ENCODE measurements at places on chromosomes 7 and 10.
A peak's percentile ranks its signal among the peaks of the same experiment; 100 is the strongest.

- H3K27ac ChIP-seq: no peak overlapping the region
- H3K4me1 ChIP-seq: peaks cover 2% of the 10 kb centered on the region
- H3K36me3 ChIP-seq: no peaks in the 10 kb centered on the region
Observed at GRCh38 chr10:98320486-98321185, 52.6 kb upstream of the LOXL4 start.

DNA sequence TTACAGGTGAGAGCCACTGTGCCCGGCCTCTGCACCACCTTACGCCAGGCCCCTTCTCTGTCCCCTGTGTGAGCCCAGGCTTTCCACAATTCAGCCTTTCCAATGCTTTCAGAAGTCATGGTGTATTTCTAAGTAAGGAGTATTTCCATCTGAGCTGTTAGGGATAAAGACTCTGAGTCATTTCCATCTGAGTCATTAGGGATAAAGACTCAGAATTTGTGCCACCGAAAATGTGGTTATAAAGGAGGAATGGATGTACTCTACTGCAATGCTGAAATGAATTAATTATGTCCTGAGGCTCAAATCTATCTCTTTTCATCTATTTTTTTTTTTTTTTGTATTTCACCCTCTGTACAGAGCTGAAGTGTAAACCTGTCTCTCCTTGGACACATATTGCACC, 84.0 kb downstream of the GATA3 start:
- H3K36me3 ChIP-seq: no peaks in the 10 kb centered on the region
- no peak overlapping the region for H3K4me3 ChIP-seq
- H3K4me1 ChIP-seq: no peaks in the 10 kb centered on the region
- no peak for DNase-seq
- no peaks in the 10 kb centered on the region for H3K27me3 ChIP-seq

DNA sequence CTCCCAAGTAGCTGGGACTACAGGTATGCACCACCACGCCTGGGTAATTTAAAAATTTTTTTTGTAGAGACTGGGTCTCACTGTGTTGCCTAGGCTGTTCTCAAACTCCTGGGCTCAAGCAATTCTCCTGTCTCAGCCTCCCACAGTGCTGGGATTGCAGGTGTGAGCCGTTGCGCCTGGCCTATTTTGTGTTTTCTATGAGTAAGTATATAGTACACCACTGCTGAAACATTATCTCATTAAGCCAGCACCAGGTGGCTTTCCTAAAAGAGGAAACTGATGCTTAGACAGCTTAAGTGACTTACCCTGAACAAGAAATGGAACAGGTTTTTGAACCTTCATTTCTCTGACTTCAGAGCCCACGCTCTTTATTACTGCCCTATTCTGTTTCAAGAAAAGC, 7.8 kb upstream of the PTPN12 start:
- no peaks in the 10 kb centered on the region for H3K4me1 ChIP-seq
- no peak for DNase-seq
- no peaks in the 10 kb centered on the region for H3K36me3 ChIP-seq
- H3K4me3 ChIP-seq: no peak overlapping the region
- H3K27ac ChIP-seq: no peak overlapping the region

- no peaks in the 10 kb centered on the region for H3K27me3 ChIP-seq
- H3K27ac ChIP-seq: no peak overlapping the region
- H3K4me3 ChIP-seq: no peak overlapping the region
- DNase-seq: no peak
- 0 out of 2 replicates have a peak, but pooled peaks cover 2% of the 10 kb centered on the region for H3K4me1 ChIP-seq
- no peaks in the 10 kb centered on the region for H3K36me3 ChIP-seq
Observed at GRCh38 chr10:6716516-6716915, 136.4 kb upstream of the PRKCQ start.

DNA sequence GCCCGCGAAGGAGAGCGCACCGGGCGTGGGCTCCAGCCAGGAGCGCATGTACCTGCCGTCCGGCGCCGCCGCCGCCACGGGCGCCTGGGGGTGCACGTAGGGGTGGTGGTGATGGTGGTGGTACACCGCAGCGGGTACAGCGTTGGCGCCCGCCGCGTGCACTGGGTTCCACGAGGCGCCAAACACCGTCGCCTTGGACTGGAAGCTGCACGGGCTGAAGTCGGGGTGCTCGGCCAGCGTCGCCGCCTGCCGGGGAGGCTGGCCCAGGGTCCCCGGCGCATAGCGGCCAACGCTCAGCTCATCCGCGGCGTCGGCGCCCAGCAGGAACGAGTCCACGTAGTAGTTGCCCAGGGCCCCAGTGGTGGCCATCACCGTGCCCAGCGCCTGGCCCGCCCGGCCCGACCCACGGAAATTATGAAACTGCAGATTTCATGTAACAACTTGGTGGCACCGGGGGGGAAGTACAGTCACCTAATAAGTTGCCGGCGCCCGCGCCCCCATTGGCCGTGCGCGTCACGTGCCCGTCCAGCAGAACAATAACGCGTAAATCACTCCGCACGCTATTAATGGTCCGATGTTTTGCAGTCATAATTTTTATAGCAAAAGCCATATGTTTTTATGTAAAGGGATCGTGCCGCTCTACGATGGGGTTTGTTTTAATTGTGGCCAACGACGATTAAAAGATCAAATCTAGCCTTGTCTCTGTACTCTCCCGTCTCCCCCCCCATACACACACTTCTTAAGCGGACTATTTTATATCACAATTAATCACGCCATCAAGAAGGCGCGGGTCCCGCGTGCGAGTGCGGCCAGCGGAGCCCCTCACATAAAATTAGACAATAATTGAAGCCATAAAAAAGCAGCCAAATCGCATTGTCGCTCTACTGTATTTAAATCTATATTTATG, at the start of gene HOXA9:
Gene HOXA9, minus strand, starts transcription at position 449 of the 907 bp plus-strand sequence. Its CDS starts 80 bp downstream, at position 369.
- no peaks in the 10 kb centered on the region for H3K4me1 ChIP-seq
- no peak within 1 kb of the TSS for H3K27ac ChIP-seq
- H3K27me3 ChIP-seq: peaks cover 95% of the 10 kb centered on the region
- no peak for DNase-seq

DNA sequence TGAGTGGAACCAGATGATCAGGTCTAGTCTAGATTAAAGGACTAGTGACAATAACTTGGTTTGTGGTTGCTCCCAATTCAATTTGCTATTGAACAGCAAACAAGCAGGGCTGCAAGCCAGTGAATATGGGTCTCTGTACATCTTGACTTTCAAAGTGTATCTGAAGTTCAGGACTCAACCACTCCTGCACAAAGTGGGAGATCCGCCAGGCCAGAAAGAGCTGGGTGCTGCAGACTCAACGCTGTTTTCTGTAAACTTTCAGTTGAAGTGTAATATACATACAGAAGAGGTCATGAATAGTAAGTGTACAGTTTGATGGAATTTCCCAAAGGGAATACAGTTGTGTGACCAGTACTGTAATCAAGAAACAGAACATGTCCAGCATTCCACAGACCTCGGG, 416.6 kb downstream of the RPS24 start:
- no peak overlapping the region for H3K27ac ChIP-seq
- H3K4me1 ChIP-seq: no peaks in the 10 kb centered on the region
- DNase-seq: no peak

DNA sequence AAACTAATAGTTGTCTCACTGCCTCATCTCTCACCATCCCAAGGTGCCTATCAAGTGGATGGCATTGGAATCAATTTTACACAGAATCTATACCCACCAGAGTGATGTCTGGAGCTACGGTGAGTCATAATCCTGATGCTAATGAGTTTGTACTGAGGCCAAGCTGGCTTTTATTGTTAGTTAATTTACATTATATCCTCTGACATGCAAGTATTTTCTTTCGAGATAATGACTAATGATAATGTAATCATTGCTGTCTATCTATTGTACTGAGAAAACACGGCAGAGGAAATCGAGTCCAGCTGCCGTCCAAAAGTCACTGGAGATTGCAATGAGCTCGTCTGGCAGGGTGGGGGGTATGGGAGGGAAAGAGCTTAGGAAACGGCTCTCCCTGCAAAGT, 172.4 kb upstream of the LANCL2 start:
- no peaks in the 10 kb centered on the region for H3K27me3 ChIP-seq
- H3K4me3 ChIP-seq: no peak overlapping the region
- peaks cover 15% of the 10 kb centered on the region for H3K4me1 ChIP-seq
- no peak overlapping the region for H3K27ac ChIP-seq

- H3K4me1 ChIP-seq: no peaks in the 10 kb centered on the region
- no peak overlapping the region for H3K27ac ChIP-seq
- peaks cover 17% of the 10 kb centered on the region for H3K36me3 ChIP-seq
- H3K27me3 ChIP-seq: no peaks in the 10 kb centered on the region
Observed at GRCh38 chr7:585873-586272, 66.2 kb upstream of the PDGFA start.

GRCh38 chr7:41047789-41048191, 655.1 kb downstream of the INHBA start:
- H3K36me3 ChIP-seq: no peaks in the 10 kb centered on the region
- H3K4me3 ChIP-seq: no peak overlapping the region

DNA sequence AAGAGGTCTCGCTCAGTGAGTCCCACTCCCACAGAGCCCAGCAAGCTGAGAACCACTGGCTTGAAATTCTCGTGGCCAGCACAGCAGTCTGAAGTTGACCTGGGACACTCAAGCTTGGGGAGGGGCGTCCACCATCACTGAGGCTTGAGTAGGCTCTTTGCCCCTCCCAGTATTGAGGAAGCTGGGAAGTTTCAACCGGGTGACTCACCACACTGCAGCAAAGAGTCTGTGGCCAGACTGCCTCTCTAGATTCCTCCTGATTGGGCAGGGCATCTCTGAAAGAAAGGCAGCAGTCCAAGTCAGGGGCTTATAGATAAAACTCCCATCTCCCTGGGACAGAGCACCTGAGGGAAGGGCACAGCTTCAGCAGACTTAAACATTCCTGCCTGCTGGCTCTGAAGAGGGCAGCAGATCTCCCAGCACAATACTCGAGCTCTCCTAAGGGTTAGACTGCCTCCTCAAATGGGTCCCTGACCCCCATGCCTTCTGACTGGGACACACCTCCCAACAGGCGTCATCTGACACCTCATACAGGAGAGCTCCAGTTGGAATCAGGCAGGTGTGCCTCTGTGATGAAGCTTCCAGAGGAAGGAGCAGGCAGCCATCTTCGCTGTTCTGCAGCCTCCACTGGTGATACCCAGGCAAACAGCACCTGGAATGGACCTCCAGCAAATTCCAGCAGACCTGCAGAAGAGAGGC, 970.9 kb upstream of the LRRN3 start:
- no peaks in the 10 kb centered on the region for H3K27me3 ChIP-seq
- no peak for DNase-seq
- H3K4me1 ChIP-seq: 0 out of 2 replicates have a peak, but pooled peaks cover 2% of the 10 kb centered on the region
- no peak overlapping the region for H3K4me3 ChIP-seq
- no peaks in the 10 kb centered on the region for H3K36me3 ChIP-seq

DNA sequence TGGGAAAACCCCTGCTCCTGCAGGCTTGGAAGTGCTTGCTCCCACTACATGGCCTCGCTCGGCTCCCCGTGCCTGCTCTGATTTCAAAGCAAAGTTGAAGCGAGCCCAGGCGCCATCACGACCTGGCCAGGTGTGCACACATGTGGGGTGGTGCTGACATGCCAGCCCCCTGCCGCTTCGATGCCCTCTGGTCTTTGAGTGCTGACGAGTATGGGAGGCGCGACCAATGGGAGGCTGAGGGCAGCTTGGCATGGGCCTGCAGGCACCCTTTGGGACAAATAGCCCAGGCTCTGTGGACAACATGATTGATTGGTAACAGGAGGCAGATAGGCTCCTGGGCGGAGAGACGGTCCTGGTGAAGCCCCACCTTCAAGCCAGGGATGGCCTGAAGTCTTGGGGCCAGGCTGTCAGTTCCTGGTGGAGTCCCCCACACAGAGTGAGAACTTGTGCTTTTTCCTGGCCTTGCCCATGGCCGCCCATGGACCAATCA, 252.4 kb upstream of the SEMA3A start:
- no peaks in the 10 kb centered on the region for H3K4me1 ChIP-seq
- H3K27ac ChIP-seq: no peak overlapping the region
- no peak overlapping the region for H3K4me3 ChIP-seq
- no peaks in the 10 kb centered on the region for H3K36me3 ChIP-seq

DNA sequence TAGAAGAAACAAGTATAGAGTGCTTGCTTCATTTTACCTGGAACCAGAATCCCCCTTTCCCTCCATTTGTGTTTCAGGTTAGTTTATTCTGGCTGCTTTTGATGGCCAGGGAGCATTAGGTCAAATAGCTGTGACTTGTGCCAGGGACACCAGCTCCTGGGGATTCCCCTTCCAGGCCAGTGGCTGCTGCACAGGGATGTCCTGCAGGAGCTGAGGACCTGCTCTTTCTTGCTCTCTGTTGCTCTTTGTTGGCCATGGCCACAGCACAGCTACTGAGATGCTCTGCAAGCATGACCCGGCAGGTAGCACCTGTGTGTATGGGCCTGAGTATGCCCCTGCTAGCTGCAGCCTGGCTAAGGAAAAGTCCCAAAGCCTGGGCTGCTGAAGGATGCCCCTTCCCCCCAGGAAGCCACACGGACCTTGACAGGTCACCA, 208.9 kb downstream of the EBF3 start:
- H3K27me3 ChIP-seq: no peaks in the 10 kb centered on the region
- no peak for DNase-seq
- no peak overlapping the region for H3K27ac ChIP-seq
- no peaks in the 10 kb centered on the region for H3K4me1 ChIP-seq
- no peaks in the 10 kb centered on the region for H3K36me3 ChIP-seq
- H3K4me3 ChIP-seq: no peak overlapping the region

GRCh38 chr7:43769281-43769680, 10.8 kb downstream of the BLVRA start:
- H3K4me3 ChIP-seq: no peak overlapping the region
- no peaks in the 10 kb centered on the region for H3K27me3 ChIP-seq
- H3K27ac ChIP-seq: no peak overlapping the region
- no peaks in the 10 kb centered on the region for H3K36me3 ChIP-seq

DNA sequence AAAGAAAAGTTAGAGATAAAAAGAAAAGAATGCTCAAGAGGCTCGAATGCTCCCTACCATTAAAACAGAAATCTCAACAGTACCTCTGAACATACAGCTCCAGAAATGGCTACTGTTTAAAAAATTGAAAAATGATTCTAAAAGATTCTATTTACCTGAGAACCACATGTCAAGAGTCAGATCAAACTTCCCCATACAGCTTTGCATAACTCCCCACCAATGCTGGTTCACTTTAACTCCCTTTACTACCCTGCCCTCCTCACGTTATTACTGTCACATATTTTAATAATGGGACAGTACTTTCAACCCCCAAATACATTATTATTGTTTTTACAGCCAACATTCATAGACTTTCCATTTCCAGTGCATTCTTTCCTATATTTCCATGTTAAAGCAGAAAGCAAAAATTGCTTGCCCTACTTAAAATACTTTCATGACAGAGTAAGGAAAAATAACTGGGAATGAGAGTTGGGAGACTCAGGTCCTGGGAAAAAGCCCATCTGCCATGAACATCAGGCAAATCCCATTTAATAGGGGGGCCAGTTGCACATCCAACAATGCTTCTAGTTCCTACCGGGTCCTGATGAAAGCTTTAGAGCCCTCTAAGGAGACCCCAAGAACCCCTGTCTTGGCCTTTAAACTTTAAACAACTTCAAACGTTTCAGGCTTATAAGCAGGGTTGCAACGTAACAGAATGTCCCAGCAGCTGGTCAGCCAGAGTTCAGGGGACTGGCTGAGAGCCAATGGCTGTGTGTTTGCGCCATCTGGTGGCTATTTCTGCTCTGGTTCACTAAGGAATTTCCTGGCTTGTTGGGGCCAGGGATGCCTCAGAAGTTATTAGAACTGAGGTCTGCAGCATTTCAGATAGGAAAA, 247.4 kb downstream of the ELMO1 start:
- H3K4me3 ChIP-seq: no peak overlapping the region
- DNase-seq: peak; percentile 78
- no peaks in the 10 kb centered on the region for H3K27me3 ChIP-seq
- no peaks in the 10 kb centered on the region for H3K36me3 ChIP-seq
- no peaks in the 10 kb centered on the region for H3K4me1 ChIP-seq

GRCh38 chr7:128783143-128783861, 7.7 kb upstream of the OPN1SW start:
- H3K36me3 ChIP-seq: no peaks in the 10 kb centered on the region
- H3K27me3 ChIP-seq: no peaks in the 10 kb centered on the region
- DNase-seq: peak; percentile 83

GRCh38 chr7:106356-106755, 86.0 kb upstream of the FAM20C start:
- no peak overlapping the region for H3K27ac ChIP-seq
- H3K4me3 ChIP-seq: no peak overlapping the region
- no peaks in the 10 kb centered on the region for H3K36me3 ChIP-seq
- DNase-seq: no peak
- H3K4me1 ChIP-seq: no peaks in the 10 kb centered on the region

All from iPS DF 6.9 (cell line).